ENCODE measurements at places on chromosomes 2 and 18.

GRCh38 chr2:98822301-98823164 lies 91.6 kb upstream of the MGAT4A start:
- no peak for DNase-seq

GRCh38 chr18:24649571-24649970 lies 189.1 kb downstream of the HRH4 start:
- DNase-seq, result no peak

- DNase-seq, result no peak
Measured at GRCh38 chr18:48973731-48974130, 23.0 kb upstream of the SMAD7 start.

DNA sequence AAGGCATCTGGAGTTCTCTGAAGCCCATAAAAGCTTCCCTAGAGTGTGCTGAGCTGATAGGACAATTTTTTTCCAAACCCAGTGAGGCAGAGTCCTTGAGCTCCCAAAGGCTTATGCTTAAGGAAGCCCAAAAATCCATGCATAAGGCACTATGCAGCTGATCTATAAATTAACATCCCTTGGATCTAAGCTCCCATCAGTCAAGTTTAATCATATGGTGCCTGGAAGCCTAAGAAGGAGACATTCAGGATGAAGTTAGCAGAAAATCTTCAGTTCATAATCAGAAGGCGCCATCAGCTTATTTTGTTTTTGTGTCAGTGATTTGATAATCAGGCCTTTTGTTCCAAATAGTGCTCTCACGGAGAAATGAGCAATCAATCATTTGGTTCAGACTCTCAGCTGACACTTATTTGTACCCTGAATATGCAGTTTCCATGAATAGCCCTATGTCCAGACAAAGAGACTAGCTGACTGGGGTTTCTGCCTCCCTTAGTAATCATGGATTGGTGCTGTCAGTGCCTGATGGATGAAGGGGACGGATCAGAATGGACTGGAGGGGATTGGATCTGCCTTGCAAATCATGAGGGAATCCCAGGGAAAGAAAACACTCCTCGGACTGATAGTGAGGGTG lies 464.8 kb upstream of the RGPD4 start:
- DNase-seq, result peak; percentile 5

DNA sequence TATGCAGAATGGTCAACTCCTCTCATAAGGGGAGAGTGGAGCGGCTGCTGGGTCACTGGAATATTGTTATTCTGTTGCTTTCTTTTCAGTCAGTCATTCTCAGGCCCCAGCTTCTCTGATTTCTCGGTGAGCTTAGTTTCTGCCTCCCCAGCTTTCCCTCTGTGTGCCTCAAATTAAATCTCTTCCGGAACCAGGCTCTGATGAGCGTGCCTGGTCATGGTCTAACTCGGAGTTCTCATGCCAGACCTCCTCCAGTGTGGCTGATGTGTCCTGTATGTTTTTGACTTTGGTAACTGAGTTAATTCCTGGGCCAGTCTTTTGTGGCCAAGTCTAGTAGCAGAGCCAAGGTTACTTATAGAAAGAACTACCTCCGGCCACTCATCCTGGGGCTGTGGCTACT lies 4.9 kb upstream of the STK11IP start:
- DNase-seq, result no peak

DNA sequence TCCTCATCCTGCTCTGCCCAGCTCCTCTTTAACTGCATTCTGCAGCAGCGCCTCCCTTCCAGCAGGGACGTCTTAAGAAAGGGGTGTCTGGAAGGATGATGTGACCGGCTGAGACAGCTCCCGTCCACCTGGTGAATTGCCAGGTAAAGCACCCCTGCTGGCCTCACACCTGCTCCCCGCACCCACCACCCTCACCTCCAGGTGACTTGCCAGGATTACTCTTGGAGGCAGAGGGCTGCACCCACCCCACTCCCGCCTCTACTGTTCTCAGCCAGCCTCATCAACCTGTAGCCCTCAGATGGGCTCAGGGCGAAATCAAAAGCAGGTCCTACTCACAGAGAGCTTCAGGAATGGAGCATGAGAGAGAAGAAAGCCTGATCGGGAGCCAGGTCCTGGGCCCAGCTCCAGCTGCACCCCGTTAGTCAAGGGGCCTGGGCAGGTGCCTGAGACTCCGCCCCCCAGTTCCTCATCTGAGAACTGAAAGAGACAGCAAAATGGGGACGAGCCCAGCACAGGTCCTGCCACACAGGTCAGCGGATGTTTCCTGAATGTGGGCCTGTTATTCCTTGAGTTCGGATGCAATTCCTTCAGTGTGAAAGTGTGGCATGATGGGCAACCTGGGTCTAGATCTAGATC lies 5.6 kb downstream of the ADRA2B start:
- peak; percentile 5 for DNase-seq

DNA sequence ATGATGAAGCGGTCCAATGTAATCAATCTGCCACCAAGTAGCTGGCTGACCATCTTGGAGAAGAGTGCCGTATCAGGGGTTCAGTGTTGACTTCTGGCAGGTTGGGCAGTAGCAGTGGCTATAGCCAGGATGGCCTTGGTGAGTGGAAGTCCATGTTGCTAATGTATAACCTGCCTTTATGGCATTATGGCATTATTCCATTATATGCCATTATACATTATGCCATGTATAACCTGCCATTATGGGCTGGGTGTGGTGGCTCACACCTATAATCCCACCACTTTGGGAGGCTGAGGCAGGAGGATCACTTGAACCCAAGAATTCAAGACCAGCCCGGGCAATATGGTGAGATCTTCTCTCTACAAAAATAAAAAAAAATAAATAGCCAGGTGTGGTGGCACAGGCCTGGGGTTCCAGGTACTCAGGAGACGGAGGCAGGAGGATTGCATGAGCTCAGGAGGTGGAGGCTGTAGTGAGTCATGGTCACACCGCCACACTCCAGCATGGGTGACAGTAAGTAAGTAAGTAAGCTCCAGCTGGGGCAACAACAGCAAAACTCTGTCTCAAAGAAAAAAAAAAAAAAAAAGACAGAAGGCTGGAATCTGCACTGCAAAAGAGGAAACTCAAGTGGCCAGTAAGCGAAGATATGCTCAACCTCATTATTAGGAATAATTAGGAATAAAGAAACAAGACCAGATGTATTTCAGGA lies 24.4 kb upstream of the EMILIN2 start:
- no peak for DNase-seq

DNA sequence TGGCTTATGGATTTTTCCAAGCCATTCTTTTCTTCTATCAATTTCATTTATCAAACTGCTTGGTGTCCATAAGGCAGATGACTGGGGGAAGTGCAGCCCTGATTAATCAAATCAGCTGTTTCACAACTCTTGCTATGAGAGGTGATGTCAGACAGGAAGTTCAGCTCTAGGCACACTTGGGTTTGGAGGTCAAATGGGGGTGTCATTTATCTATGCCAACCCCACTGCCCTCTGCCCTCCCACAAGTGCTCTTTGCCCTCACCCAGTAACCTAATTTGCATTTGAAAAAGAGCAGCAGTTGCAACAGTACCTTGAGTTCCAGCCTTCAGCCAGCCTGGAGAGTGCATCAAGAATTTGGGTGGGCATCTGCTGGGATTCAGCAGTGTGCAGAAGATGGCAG lies 431.3 kb upstream of the SPRED2 start:
- DNase-seq, result no peak

- no peak for DNase-seq
Measured at GRCh38 chr2:205752924-205753323, 70.6 kb downstream of the NRP2 start.

DNA sequence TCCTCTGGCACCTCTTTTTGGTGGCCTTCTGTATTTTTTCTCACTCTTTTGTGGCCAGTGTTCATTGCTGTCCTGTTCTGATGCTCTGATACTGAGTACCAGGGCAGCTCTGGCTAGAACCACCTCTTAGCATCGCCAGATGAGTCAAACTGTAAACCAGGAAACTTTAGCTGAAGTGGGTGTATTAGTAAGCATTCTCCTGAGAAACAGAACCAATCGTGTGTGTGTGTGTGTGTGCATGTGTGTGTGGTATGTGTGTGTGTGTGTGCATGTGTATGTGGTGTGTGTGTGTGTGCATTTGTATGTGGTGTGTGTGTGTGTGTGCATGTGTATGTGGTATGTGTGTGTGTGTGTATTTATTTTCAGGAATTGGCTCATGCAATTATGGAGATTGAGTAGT lies 166.3 kb upstream of the SKOR2 start:
- no peak for DNase-seq

GRCh38 chr2:143254110-143254509 lies 124.9 kb downstream of the ARHGAP15 start:
- DNase-seq, result no peak

- no peak for DNase-seq
Measured at GRCh38 chr18:78861116-78861515, 118.5 kb upstream of the SALL3 start.

GRCh38 chr2:33015421-33016142 lies 68.8 kb downstream of the LTBP1 start:
- no peak for DNase-seq

DNA sequence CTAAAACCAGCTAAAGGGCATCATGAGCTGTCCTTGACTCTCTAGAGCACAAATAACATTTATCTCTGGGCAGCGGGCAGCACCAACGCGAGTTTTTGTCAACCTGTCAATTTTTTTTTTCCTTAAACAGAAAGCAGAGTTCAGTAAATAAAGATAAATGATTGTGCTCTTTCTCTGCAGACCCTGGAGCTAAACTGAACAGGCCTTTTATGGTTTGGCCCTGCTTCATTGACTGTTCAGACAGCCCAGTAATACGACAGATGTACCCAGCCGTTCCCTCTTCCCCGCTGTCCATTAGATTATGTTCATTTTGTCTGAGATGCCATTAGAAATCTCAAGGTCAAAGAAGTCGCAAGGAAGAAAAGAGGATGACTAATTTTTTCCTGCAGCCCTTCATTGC lies 280.5 kb upstream of the PIK3C3 start:
- DNase-seq, result peak; percentile 53

Measured in NCI-H69 (cell line).